ENCODE measurements at places on chromosomes 2 and 18.

DNA sequence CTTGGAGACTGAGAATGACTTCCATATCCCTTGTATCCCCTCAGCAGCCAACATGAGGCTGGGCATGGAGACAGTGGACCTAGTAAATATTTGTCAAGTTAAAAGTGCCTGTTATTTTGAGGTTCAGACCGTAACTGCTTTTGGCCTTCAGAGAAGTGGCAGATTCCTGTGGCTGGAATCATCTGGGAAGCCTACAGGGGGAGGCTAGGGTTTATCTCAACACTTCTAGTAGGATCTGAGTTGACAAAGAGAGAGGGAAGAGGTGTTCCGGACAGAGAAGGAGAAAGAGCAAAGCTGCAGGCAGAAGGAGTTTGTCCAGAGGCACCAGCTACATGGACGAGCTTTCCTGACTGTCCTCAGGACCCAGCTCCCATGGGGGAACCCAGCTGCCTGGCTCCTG is 27.0 kb downstream of the SLC14A2 start:
- DNase-seq, result no peak

DNA sequence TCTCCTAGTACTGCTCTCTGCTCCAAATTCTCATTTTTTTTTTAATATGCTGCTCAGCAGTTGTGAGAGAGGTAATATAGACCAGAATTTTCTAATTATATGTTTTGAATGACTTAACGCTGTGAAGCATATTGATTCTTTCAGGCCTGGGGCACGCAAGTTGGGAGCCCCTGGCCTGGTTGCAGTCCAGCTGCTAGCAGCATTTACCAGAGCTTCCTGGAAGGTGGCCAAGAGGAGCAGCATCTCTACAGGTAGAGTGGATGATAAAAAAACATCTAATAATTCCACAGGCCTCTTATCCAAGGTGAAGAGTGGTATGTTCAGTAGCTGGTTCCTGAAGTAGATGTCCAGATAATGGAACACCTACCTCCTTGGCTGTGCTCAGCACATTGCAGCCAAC is 7.3 kb upstream of the UGP2 start:
- DNase-seq, result no peak

GRCh38 chr2:105504459-105504858 is 105.6 kb upstream of the FHL2 start:
- DNase-seq, result no peak

GRCh38 chr2:80302314-80303005 is 2.1 kb downstream of the LRRTM1 start:
- DNase-seq, result no peak

DNA sequence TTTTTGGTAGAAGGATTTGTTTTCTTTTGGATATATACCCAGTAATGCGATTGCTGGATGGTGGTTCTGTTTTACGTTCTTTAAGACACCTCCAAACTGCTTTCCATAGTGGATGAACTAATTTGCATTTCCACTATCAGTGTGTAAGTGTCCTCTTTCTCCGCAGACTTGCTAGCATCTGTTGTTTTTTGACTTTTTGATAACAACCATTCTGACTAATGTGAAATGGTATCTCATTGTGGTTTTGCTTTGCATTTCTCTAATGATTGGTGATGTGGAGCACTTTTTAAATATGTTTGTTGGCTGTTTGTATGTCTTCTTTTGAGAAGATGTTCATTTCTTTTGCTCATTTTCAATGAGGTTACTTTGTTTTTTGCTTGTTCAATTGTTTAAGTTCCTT is 260.9 kb upstream of the CWC22 start:
- no peak for DNase-seq

- DNase-seq, result peak; percentile 56
Observed at GRCh38 chr2:19086231-19086651, 272.2 kb downstream of the OSR1 start.

DNA sequence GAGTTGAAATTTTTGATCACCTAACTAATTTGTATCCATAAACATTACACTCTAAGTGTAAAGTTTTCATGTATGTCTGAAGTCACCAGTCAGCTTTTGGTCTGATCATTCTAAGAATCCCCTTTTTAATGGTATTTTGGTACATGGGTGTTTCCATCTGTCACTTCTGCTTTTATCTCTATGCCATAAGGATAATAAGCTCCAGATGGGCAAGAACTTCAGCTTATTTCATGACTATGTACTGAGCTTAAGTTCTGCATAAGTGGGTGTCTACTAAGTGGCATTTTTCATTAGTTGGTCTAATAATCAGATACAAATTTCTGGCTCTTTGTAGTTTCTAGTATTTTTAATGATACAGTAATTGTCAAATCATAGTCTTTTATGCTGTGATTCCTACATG is 20.4 kb downstream of the UBXN4 start:
- no peak for DNase-seq

DNA sequence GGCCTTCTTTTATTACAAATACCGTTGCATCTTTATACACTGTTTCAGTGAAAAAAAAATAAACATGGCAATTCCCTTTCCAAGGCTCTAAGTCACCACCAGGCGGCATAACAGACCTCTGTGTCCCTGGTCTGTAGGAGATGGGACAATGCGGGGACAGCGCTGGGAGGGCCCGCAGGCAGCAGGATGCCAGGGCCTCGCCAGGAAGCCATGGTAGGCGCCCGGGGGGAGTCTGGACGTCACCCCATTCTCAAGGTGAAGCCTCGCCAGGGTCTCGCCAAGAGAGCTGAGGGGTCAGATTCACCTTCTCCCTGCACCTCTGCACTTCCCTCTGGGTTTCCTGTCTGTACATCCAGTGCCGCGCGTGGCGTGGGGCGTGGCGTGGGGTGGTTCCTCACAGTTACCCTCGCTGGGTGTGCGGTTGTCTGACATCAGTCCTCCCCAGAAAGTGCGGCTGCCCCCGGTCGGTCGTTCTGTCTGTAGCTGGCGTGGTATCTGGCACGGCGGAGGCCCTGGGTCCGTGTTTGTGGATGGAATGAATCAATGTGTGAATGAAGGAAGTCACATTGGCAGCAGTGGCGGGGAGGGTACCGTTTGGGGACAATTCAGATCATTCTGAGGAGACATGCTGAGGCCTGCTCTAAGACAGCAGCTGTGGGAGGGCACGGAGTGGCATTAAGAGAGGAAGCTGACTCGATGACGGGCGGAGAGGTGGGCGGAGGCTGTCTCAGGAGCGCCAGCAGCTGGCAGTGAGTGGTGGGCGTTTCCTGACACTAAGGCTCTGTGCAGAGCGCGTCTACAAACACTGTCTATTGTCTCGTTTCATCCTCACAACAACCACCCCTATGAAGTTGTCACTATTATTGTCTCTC is 46.0 kb downstream of the LRRFIP1 start:
- DNase-seq, result no peak

DNA sequence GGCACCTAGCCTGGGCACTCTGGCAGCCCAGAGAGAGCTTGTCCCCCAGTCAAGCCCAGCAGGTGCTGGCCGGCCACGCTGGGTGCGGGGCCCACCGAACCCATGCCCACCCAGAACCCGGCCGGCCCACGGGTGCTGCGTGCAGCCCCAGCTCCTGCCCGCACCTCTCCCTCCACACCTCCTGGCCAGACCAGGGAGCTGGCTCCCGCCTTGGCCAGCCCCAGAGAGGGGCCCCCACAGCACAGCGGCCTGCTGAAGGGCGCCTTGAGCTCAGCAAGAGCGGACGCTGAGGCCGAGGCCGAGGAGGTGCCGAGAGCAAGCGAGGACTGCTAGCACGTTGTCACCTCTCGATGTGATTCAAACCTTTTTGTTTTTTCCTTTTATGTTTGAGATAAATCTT is 407.0 kb upstream of the KCNJ3 start:
- no peak for DNase-seq

GRCh38 chr2:241268716-241269445 is 46.6 kb downstream of the HDLBP start:
- no peak for DNase-seq

DNA sequence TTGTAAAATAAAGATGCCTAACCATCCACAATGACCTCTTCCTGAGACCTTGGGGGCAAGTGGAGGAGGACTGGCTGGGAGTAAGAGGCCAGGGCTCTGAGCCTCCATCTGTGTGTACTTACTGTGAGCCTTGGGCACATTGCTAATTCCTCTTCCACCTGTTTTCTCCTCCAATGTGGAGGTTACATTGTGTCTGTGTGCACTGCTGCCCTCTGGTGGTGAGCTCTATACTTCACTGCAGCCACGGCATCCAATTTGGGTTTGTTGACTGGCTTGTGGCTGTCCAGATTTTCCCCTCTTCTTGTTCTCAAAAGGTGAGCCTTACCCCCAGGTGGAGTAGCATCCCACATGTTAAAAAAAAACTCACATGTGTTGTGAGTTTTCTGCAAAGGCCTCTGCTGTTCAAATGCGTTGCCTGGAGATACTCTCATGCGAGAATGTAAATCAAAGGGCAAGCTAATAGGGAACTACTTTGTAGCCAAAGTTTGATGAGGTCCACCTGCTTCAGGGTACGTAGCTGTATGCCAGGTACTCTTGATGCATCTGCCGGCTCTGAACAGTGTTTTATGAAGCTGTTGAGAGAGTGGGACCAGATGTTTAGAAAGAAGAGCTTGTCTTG is 80.8 kb downstream of the APOB start:
- DNase-seq, result no peak

DNA sequence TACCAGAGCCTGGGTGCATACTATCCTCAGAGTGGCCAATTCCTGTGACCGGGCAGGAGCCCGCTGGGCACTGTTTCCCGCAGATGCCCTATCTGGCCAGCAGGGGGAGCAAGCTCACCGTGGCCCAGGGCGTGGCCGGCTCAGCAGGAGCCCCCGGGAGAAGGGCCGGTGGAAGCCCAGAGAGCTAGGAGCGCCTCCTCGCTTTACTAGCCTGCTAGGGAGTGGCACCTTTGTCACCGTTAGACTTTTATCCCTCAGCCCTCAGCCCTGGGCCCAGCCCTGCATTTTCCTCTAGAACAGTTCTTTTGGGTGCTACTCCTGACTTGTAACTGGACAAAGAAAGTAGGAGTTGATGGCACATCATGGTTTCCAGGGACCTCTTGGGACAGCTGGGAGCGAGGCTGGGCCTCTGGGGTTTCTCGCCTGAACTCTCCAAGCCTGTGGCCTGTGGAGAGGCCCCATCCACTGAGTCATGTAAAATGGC is 24.0 kb downstream of the TMEM177 start:
- DNase-seq, result no peak

GRCh38 chr2:104649866-104650265 is 204.0 kb upstream of the POU3F3 start:
- no peak for DNase-seq

- DNase-seq, result no peak
Observed at GRCh38 chr2:114610677-114611076, 168.2 kb downstream of the DPP10 start.

GRCh38 chr2:23434721-23435121 is 49.7 kb downstream of the KLHL29 start:
- no peak for DNase-seq

DNA sequence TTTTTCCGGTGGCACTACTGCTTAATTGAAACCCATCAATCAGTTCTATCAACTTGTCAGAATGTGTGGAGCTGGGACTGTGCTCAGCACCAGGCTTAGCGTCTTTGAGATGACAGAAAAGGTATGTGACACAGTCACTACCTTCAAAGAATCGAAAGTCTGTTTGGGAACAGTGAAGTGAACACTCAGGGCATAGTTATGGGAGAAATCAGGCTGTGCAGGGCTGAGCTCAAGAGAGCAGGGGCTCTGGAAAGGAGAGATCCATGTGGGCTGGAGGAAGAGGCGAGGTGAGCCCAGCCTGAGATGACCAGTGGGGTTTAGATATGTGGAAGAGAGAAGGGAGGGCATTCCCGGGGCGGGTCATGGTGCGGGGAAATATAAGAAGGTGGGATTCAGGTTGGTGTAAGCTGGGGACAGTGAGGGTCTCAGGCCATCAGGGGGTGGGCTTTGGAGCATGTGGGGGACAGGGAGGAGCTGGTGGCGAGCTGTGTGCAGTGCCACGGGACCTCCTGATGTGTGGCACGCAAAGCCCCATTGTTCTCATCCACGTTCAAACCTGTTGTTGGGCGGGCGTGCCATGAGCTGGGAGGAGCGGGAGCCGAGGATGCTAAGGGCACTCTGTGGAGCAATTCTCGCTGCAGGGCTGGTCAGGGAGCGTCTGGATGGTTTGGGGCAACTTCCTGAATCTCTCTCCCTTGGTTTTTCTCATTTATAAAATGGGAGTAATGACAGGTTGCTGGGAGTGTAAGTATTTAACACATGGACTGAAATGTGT is 72.5 kb downstream of the VAPA start:
- DNase-seq, result no peak

- DNase-seq, result no peak
Observed at GRCh38 chr18:10400534-10401307, 53.7 kb upstream of the APCDD1 start.

DNA sequence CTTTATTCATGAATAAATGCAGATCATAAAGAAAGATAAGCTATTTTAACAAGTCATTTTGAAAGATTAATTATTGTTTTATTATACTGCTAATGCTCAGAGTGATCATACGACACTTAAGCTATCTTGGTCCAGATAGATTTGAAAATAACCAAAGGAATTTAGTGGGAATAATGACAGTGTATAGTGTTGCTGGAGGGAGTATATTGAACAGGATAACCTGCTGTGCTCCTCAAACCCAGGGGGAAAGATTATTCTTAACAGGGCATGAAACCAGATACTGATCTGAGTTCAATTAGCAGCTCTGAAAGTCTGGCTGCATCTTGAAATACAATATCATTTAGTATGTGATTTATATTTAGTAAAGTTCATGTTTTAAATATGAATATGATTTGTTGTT is 216.3 kb upstream of the ITGA4 start:
- no peak for DNase-seq

DNA sequence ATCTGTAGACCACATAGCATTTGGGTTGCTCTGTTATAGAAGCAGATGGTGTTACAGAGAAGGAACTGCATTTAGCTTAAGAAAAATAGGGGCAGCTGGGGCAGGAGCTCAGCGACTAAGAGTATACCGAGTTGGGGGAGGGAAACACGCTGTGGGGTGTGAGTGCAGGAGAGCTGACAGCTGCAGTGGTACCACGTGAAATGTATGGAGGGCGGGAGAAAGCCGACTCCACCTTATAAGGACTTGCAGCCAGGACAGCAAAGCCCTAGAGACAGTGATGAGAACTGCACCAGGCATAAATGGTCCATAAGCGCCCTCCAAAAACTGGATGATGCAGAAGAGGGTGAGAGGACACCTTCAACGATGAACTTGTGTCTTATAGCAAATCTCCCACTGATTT is 237.6 kb downstream of the PRKCE start:
- peak; percentile 20 for DNase-seq

GRCh38 chr2:131056932-131057287 is 36.4 kb downstream of the FAM168B start:
- no peak for DNase-seq

DNA sequence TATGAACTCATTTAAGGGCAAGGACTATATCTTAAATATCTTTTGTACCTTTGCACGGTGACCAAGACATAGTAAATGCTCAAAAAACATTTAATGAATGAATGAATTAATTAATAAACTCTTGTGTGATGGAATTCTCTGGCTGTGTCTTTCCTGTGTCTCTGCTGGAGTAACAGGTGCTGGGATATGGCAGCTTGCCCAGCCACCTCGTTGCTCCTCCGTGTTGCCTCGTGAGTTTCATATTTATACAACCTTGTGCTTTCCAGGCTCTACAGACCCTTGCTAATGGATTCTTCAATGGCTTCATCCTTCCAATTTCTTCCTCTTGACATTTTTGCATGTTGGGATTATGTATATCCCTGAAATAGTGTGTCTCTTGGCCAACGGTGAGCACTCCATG is 30.4 kb downstream of the CTAGE1 start:
- DNase-seq, result no peak

All from iPS DF 19.7 (cell line).